NCI-H2171 (cell line): ENCODE measurements at places on chromosomes 12 and 14.

- no peak for DNase-seq
These were observed 22.8 kb downstream of the USP44 start for GRCh38 chr12:95528431-95528830.

- no peak for DNase-seq
These were observed 37.3 kb upstream of the MYL2 start for GRCh38 chr12:110957652-110958051.

DNA sequence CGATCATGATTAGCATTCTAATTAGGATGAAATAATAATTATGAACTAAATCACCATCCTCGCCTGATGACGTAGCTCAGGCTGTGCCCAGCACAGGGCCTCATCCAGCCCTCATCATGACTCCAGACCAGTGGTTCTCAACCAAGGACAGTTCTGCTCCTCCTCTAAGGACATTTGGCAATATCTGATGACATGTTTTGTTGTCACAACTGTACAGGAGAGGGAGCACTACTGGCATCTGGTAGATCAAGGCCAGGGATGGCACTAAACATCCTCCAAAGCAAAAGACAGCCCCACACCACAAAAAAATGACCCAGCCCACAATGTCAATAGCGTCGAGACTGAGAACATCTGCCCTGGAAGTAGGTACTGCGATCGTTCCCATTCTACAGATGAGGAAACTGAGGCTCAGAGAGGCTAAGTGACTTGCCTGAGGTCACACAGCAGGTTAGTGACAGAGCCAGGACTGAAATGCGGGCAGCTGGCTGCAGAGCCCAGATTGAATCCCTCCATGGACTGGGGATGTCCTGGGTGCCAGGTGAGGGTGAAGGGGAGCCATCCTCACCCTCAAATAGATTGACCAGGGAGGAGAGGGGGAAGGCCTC is 15.5 kb downstream of the TRPV4 start:
- no peak for DNase-seq

DNA sequence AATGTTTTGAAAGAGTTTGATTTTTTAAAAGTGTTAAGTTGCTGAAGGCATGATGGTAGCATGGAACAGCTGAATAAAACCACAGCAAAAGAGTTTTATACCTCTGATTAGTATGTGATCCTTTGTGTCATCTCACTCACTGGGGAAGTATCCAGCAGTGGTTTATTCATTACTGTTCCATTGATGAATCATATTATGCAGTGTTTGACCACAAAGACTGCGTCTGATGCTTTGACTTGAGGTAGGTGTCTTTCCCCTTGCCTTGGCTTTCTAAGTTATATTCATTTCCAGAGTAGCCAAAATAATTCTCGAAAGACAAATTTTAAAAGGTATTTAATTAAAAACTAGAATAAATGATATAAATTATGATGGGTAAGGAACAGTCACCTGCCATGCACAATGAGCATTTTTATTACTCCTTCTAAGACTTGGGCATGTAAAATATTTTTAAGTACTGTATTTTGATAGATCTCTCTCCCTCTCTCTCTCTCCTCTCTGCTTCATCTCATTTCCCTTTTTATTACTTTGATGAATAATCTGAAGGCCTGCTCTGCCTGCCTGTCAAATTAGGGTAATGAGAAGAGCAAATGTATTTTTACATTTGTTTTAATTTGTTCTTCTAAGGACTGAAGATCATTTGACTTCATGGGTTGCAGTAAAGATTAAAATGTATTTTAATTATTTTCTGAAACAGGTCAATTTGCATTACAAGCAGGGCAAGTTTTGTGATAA is 164.9 kb downstream of the NAV3 start:
- DNase-seq: no peak

- DNase-seq: no peak
These were observed 80.1 kb upstream of the OSBPL8 start for GRCh38 chr12:76639646-76640045.

DNA sequence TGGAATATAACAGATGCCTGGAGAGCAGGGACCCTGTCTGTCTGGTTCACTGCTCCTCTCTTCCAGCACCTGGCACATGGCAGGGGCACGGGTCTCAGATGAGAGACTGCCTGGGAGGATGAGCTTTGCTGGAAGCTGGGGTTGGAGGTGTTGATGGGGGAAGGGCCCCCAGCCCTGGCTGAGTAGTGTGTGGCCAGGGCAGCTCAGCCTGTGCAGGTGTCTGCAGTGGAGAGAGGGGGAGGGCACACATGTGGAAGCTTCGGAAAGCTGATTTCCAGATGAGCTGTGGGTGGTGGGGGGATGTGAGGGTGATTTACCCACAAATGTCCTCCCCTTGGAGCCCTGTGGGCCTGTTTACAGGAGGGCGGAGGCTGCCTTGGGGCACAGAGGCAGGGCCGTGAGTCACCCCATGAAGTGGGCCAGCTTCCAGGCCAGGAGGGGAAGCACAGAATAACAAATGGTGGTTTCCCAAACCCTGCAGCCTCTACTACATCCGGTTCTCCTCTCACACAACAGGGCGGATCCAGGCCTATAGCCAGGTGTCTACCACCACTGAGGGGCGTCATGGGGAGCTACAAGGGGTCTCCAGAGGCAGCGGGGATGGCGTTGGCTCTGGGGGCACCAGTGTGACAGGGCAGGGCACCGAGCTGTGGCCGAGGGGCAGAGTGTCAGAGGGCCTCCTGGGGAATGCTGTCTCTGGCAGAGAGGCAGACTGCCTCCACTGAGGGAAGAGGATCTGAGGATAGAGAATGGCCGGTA is 11.0 kb downstream of the KRT7 start:
- peak; percentile 14 for DNase-seq

- no peak for DNase-seq
These were observed 179.8 kb downstream of the DERA start for GRCh38 chr12:16090974-16091373.

- DNase-seq: no peak
These were observed 897 bp upstream of the TBX3 start for GRCh38 chr12:114684870-114685273.

DNA sequence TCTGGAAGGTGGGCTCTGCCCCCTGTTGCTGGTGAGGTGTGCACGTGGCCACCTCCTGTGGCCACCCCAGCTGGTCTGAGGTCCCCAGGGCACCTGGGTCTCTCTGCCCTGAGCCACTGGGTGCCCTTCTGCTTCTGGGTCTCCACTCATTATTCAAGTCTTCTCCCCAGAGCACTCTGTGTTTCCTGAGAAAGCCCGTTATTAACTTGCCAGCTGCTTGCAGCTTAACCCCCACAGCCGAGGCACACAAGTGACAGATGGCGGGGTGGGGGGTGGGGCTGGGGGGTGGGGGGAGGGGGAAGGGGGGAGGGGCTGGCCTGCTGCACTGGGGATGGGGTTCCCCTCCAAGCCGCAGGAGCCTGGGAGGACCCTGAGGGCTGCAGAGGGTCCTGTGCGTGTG is 40.5 kb downstream of the FBRSL1 start:
- peak; percentile 76 for DNase-seq

- DNase-seq: no peak
These were observed 4.0 kb downstream of the CPSF6 start for GRCh38 chr12:69243099-69244084.

GRCh38 chr12:114765960-114766691 is 82.2 kb upstream of the TBX3 start:
- no peak for DNase-seq

DNA sequence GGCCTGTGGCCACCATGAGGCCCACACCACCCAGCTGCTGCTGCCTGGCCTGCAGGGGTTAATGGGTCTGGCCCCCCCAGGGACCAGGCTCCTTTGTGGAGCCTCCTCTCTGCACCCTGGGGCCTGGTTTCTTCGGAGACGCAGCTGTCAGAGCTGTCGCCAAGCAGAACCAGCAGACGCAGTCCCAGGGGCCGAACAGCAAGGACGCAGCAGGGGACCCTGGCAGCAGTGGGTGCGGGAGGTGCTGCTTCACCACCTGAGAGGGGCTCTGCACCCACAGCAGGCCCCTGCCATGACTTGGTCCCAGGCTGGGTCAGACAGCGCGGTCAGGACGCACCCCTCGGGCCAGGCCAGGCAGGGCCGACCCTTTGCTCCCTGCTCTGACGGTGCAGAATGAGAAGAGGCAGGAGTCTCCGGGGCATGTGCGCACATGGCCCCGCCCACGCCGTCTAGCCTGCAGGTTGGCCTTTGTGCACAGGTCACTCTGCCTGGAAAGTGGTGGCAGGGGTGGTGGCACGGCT is 30.5 kb downstream of the JAG2 start:
- no peak for DNase-seq

DNA sequence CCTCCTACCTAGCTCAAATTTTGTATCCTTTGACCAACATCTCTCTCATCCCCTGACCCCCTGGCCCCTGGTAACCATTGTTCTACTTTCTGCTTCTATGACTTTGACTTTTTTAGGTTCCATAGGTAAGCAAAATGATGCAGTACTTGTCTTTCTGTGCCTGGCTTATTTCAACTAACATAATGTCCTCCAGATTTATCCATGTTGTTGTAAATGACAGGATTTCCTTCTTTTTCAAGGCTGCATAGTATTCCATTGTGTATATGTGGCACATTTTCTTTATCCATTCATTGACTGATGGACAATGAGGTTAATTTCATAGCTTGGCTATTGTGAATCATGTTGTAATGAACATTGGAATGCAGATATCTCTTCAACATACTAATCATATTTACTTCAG is 170.1 kb downstream of the DPY19L2 start:
- DNase-seq: no peak

GRCh38 chr12:56223571-56224101 is 506 bp upstream of the NABP2 start:
- DNase-seq: no peak

DNA sequence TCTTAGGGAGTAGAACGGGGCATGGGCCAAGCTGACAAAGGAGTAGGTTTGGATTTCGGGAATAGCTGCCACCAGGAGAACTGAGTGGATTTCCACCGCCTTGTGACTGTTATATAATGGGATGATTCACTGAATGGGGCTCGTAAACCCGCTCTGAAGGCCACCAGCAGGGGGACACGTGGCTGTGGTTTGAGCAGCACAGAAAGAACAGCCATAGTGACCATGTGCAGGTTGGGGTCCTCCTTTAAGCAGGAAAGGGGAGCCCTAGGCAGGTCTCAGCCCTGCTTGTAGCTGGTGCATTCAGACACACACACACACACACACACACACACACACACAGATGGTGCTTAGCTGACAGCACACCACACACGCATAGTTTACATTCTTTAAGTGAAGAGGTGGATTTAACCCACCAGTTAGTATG is 8.6 kb upstream of the ASB2 start:
- no peak for DNase-seq

DNA sequence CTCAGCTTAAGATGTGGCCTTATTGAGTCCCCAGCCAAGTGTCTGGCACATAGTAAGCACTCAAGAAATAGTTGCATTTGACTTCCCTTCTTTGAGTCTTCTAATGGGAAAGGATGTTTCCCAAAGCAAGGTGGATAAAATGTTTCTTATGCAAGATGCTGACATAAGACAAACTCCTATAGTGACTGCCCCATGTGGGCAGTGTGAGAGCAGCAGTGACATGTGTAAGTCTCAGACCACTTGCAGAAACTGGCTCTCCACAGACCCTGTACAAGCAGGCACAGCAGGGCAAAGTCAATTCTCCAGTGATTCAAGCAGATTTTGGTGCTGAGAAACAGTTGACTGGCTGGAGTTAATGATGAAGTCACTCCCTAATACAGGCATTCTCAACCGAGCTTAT is 255.3 kb downstream of the ANO2 start:
- no peak for DNase-seq

DNA sequence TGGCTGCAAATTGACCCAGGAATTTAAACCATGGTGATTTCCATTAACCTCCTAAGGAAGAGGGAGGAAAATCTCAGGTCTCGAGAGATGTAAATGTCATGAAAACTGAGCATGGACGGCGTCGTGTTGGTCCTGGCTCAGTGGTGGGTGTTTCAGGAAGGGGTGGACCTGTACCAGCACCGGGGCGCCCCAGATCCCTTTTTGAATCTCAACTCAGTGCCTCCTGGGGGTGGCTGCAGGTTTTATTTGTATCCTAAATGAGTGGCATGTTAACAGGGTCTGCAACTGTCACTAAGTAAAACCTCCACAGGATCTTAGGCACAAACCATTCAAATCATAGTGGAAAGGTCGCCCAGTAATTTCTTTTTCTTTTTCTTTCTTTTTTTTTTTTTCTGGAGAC is 101.3 kb downstream of the ASCL4 start:
- DNase-seq: no peak

DNA sequence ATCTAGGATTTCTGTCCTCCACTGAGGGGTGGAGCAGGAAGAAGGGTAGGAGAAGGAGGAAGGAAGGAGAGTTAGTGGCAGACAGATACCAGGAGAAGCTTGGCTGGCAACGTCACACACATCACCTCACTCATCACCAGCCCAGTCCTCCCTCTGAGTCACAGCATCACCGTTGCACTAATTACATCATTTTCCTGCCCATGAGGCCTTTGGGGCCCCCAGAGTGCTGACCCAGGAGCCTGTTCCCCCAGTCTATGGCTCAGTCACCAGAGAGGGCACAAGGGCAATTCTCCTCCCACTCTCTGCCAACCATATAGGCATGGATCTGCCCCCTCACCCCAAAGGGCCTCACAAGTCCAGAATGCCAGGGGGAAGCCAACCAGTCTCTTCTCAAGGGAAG is 4.6 kb downstream of the RND1 start:
- no peak for DNase-seq

DNA sequence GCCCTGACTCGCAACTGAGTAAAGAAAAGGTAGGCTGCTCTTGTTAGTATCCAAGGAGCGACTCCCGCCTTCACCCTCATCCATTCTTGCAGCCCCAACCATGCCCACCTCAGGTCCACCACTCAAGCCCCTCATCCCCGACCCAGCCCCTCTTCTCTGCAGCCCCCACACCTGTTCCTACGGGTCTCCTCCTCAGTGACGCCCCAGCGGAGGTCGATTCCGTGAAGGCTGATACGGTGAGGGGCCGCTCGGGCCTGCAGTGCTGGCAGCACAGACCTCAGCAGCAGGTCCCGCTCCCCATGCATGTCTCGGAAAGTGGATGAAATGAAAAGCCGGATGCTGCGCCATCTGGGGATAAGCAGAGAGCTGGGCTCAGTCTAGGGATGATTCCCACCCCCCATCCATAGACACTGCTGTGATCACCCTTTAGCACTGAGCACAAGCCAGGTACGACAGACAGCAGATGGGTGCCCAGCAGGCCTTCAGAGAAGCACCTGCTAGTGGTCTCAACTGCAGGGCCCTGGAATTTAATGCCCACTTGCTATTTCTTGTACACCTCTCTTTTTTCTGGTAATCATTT is 26.9 kb downstream of the TEP1 start:
- peak; percentile 82 for DNase-seq

DNA sequence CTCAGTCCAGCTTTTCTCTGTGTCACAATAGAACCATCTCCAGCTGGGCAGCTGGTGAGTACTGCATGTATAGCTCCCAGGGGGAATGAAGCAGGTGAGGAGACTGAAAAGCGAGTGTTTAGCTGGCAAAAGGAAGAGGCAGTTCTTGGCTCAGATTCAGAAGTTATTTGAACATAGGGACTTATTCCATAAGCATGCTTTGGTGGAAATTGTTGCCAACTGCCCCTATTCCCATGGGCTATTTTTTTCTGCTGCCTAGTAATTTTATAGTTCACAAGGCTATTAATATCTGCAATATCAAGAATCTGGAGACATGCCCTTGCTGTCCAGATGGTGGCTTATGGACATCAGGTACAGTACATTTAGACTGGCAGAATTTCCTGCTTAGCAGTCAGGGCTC is 1112.7 kb downstream of the LRFN5 start:
- DNase-seq: peak; percentile 98
